Left renal pelvis (tissue), 4 donors: ENCODE measurements at places on chromosomes 6 and 20.

GRCh38 chr20:39822667-39823066 is 860.5 kb downstream of the DHX35 start:
- no peak for DNase-seq

DNA sequence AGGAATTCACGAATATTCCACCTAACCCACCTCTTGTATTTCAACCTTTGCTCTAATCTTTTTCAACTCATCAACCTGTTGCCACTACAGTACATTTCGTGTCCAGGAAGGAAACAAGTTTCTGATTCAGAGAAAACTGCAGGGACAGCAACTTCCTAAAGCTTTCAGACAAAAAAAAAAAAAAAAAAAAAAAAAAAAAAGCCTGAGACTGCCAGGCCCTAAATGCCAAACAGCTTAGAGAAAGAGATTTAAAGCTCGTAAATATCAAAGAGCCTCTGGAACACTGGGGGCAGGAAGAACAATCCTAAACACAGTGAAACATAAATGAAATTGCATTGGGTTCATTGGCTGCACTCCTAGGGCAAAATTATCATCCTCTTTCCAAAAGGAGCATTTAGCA is 411.2 kb upstream of the SPTLC3 start:
- DNase-seq = no peak

- no peak for DNase-seq
Measured at GRCh38 chr6:21816231-21816630, 222.7 kb downstream of the SOX4 start.

DNA sequence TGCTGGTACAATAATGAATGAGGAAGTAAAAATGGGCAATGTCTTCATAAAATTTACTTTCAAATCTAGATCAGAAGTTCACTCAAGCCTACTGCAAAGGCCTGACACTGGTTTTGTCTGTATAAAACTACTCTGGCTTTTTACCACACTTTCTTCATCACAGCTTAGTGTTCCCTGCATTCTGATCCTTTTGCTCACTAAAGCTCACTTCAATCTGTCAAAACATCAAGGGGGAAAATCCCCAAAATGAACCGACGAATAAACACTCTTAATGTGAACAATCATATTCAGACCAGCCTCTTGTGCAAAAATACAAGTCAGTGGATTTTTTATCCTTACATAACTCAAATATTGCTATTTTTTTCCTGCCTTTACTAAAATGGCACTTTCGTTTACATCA is 98.5 kb downstream of the PRDM1 start:
- DNase-seq = no peak

DNA sequence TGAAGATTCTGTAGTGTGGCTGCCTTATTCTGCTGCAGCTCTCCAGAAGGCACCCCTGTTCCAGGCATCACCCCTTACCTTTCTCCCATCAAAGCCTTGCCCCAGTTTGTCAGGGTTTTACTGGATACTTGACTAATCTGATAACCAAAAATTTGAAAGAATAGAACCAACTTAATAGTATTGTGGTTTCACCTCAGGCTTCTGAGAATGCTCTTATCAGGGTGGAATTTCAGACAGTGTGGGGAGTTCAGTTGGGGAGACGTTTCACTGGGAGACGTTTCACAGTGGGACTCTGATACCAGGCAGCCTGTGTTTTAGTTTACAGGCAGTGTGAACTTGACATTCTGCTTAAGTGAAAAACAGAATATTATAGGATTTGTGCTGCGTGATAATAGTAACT is 50.5 kb downstream of the SCAND1 start:
- DNase-seq = no peak

DNA sequence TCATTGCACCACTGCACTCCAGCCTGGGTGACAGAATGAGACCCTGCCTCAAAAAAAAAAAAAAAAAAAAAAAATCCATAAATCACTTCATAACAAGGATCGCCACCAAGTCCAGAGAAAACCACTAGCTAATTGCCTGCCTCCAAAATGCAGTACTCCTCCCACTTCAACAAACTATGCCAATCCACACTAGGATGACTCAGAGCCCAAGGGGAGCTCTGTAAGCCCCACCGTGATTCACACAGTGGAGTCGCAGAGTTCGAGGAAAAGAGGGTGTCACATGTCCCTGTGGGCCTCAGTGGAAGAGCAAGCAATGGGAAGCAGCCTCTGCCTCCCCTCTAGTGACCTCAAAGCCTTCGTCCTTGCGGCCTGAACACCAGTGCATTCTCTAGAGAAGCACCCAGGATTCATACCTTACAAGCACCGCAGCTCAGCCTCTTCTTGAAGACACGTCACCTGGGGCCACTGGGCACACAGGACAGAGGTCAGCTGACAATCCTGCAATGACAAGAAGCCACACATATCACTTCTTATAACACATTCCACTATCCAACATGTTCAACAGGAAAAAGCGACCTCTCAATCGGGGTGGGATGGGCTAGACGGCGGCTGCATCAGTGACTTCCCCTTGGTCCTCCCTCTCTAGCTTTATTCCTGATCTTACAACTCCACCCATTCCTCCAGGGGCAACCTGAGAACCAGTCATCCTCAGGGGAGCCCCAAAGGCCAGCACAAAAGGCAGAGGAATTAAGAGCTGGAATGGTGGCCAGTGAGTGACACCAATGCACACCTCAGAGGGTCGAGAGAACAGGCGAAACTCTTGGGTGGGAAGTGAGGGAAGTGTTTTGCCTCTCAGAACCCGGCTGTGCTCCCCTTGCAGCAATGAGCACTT is 8.9 kb downstream of the SNHG17 start:
- DNase-seq = no peak

GRCh38 chr20:8476021-8476420 is 344.0 kb downstream of the PLCB1 start:
- no peak for DNase-seq

GRCh38 chr6:13124131-13124530 is 204.2 kb downstream of the TBC1D7 start:
- no peak for DNase-seq

DNA sequence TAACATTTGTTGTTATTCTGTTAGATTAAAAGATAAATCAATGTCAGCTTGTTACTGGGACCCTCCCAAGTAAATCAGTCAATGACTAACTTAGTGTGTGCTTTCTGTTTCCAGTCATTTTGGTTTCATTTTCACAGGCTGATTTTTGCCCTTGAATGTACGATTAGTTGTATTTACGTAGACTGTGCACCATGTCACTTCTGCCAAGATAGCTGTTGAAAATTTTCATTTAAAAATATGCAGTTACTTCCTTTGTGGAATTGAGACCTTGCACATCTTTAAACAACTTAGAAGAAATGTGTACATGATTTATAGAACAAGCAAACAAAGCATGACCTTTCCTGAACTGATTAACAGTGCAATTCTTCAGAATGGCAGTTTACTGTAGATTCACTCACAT is 944.8 kb upstream of the CITED2 start:
- peak; percentile 22 for DNase-seq

- DNase-seq = no peak
Measured at GRCh38 chr6:6834356-6835222, 246.1 kb downstream of the LY86 start.

DNA sequence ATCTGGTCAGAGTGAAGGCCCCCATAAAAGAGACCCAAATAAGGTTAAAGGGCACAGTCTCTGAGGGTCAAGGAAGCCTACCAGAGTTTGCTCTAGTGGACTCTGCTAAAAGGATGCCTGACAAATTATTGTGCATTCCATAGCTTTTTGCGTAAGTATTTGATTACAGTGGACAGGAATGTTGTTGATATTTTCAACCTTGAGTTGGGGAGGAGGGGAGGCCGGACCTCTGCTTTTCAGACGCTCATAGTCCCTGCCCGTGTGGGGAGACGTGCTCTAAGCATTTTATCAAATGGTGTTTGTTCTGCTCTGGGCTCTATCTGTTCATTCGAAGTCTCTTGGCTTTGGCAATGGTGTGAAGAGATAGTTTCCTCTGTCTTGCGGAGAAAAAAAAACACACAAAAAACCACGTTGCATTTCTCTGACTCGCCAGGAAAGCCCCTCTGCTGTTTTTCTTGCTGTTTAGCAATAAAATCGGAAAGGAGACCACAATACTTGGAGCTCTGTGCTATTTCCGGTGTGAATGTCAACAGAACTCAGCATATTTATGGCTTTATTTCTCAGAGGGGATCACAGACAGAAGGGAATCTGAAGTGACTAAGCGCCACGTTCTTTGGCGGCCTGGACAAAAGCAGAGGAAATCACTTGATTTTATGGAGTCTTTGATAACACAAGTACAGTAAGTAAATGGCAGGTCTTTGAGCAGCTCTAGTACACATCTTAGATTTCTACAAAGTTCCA is 159.8 kb downstream of the ZFP64 start:
- DNase-seq = no peak

- no peak for DNase-seq
Measured at GRCh38 chr6:98566126-98566525, 268.2 kb upstream of the POU3F2 start.

- no peak for DNase-seq
Measured at GRCh38 chr6:41342241-41342640, 6.8 kb downstream of the NCR2 start.

GRCh38 chr6:67165606-67166005 is 1458.6 kb upstream of the EYS start:
- no peak for DNase-seq

DNA sequence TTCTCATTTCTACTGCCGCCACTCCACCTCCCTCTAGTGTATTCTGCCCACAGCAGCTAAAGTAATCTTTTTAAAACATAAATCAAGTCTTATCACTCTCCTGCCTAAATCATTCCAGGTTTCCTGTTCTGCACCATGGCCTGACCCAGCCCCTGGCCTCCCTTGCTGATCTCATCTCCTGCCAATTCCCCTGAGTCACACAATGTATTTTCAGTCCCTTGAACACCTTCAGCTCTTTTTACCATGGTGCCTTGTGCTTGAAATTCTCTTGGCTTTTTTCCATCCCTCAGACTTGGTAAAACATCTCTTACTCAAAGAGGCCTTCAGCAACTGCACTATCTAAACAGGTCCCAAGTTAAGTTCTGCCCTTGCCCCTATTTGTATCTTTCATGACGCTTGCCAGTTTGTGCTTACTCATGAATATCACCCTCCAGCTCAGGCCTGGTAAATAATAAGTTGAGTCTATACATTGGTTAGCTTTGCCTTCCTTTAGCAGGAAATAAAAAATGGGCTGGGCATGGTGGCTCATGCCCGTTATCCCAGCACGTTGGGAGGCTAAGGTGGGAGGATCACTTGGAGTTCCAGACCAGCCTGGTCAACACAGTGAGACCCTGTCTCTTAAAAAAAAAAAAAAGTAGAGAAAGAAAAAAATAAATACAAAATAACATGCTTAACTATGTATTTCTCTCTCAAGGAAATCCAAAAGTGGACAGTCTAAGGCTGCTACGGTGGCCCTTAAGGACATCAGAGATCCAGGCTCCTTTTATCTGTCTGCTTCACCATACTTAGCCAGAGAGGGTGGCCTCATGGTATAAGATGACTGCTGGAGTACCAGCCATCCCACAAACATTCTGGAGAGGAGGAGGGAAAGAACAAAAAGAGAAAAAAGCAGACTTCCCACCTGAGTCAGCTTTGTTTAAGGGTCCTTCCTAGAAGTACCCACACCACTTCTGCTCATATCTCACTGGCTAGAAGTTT is 62.2 kb downstream of the ARFGEF2 start:
- DNase-seq = no peak

GRCh38 chr6:112429226-112429625 is 82.1 kb downstream of the RFPL4B start:
- no peak for DNase-seq

DNA sequence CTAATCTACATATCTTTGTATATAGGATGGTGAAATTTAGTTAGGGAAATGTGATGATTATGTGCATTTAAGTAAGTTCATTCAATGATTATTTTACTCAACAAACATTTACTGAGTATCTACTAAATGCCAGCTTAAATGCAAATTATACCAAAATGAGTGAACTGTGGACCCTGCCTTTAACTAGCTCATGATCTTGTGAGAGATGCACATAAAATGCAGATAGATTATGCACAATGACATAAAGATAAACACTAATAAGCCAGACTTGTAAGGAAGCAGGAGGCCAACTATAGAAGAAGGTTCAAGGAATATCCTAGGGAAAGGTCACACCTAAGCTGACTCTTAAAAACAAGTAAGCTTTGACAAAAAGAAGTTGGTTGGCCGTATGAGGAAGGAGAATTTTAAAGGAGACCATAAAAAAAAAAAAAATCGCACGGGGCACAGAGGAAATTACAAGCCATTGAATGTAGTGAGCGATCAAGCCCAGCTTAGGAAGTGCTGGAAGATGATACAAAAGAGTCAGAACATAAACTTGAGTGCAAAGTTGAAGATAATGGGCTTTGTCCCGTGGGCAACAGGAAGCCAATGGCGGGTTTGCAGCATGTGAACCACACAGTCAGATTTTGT is 107.9 kb downstream of the NRSN1 start:
- DNase-seq = no peak

GRCh38 chr6:168301648-168302398 is 17.8 kb downstream of the DACT2 start:
- no peak for DNase-seq

- peak; percentile 77 for DNase-seq
Measured at GRCh38 chr6:123802697-123803503, 765 bp upstream of the NKAIN2 start.

DNA sequence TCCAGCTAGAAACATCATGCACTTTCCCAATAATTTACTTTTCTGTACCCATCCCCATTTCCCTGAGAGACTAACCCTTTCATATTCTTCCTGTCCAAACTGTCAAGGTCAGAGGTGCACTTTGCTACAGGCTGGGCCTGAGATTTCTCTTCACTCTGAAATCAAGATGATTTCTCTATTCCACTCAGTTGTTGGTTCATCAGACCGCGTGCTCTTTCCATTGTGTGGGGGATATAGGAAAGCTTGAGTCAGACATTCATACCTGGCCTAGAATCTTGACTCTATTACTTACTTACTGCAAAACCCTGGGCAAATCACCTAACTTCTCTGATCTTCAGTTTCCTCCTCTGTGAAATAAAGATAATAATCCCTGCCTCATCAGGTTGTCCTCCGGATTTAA is 4.7 kb upstream of the ZDHHC14 start:
- no peak for DNase-seq

- DNase-seq = no peak
Measured at GRCh38 chr6:116827561-116828240, 1.2 kb downstream of the GPRC6A start.

DNA sequence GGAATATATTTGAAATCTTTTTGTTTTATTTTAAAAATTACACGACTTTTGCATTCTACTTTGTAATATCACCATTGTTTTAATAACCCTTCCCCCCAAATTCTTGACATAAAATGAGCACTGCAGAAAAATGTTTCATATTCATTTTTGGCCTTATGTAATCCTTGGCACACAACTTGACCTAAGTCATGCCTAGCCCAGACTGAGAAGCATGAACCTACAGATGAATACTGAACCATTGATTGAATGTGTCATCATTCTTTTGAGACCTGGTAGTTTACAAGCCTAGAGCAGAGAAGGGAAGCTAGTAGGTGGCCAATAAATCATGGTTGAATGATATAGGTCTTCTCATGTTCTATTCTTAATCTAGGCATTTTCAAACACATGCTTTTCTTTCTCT is 89.4 kb upstream of the EDN1 start:
- no peak for DNase-seq

GRCh38 chr20:35252037-35252461 is 25.6 kb downstream of the MMP24 start:
- no peak for DNase-seq
